Stomach (tissue), 19 donors: ENCODE measurements at places on chromosomes 5 and 9. TPM values are rescaled to one million over a fixed set of nuclear protein-coding genes. Genes with fewer than 3 reads are reported as not detected.

The ABCA2 gene
- 63.0 TPM for total RNA-seq

The IFNE gene
- total RNA-seq = not detected

The CYSRT1 gene
- 0.92 TPM for total RNA-seq

The FPGS gene
- 73.8 TPM for total RNA-seq

The CTNND2 gene
- not detected for total RNA-seq

The ESM1 gene
- total RNA-seq = 0.55 TPM

The CNTFR gene
- not detected for total RNA-seq

The C6 gene
- total RNA-seq = 0.45 TPM

The CDKN2B gene
- total RNA-seq = 4.3 TPM

The SPINK7 gene
- not detected for total RNA-seq

The SLCO6A1 gene
- not detected for total RNA-seq

DNA sequence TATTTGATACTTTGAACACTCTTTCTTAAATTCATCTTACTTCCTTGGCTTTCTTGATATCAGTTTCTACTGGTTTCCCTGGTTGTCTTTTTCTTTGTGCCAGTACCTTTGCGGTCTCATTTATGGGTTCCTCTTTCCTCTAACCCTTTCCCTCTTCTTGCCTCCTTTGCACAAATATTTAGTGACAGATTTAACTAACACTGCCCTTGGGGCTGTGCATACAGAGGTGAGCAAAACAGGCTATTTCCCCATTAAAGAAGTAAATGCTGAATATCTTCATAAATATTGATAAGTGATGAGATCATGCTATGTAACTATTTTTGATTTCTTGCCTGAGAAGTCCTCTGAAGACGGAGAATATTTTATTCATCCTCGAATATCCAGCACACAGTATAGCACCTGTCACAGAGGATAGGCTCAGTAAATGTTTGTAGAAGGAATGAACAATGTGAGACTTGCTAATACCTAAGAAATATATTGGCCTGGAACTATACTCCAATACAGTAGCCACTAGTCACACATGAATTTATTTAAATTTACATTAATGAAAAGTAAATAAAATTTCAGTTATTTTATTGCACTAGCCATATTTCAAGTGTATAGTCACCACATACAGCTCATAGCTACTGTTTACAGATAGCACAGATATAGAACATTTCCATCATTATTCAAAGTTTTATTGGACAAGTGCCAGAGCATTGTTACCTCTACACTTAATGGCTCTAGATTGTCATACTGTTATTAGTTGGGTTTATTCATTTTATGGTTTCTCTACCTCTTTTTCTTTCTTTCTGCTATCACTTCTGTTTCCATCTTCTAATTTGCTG lies 90.4 kb downstream of the RIC1 start:
- DNase-seq = no peak

- DNase-seq = no peak
Measured at GRCh38 chr9:91750343-91750742, 199.7 kb downstream of the ROR2 start.

- DNase-seq = no peak
Measured at GRCh38 chr9:107833295-107833694, 343.7 kb upstream of the KLF4 start.

DNA sequence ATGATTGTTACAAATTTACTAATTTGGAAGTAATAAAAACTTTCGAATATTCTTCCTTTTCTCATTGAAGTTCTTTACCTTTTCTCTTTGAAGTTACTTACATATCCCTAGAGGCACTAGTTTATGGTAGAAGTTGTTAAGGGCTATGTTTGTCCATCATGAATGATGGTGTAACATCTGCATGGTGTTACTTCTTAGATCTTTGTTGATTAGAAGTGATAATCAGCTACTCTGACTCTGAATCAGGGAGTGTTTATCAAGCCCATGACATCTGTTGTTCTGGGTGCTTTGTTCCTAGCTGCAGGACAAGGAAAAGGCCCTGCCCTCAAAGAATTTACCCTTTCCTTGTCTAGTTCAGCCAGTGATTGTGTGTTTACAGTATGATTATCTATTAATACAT lies 32.9 kb downstream of the MAP3K1 start:
- no peak for DNase-seq

DNA sequence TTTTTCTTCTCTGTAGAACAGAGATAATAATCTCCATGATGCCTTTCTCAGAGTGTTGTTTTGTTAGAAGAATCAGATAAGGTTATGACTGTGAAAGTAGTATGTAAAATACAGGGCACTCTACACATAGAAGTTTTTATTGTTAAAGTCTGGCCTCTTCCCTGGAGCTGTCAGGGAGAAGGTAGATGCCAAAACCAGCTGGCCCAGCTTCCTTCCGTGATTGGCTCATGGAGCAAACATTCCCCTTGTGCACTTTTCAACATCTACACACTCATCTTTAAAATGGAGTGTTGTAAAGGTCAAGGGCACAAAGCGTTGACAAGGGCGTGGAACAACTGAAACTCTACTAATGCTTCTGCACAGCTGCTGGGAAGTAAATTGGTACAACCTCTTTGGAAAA lies 7.4 kb upstream of the RNF183 start:
- no peak for DNase-seq

DNA sequence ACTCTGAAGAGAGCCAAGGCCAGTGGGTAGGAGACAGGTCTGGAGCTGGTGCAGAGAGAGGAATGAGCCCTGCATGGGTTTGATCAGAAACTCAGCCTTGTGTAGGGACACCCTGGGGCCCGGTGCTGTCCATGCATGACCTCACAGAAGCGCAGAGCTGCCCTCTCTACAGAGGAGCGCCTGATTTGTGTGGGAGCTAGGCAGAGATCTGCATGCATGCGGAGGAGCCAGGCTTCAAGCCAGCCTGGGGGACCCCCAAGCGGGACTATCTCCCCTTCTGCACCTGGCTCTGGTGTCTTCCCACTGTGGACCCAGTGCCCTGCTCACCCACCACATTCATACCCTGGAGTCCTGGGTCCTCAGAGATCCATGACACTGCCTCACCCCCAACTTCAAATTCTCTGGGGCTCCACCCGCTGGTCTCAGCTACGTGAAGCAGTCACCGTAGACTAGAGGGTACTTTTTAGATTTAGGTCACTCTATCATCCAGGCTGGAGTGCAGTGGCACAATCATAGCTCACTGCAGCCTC lies 2.6 kb upstream of the LCN2 start:
- no peak for DNase-seq

- no peak for DNase-seq
Measured at GRCh38 chr9:122227575-122227900, 1.2 kb downstream of the LHX6 start.

GRCh38 chr5:154312576-154312975 lies 122.0 kb downstream of the GALNT10 start:
- DNase-seq = no peak

- DNase-seq = no peak
Measured at GRCh38 chr9:136558373-136558772, 12.5 kb upstream of the NOTCH1 start.

GRCh38 chr5:74839229-74839628 lies 27.0 kb downstream of the FAM169A start:
- no peak for DNase-seq

DNA sequence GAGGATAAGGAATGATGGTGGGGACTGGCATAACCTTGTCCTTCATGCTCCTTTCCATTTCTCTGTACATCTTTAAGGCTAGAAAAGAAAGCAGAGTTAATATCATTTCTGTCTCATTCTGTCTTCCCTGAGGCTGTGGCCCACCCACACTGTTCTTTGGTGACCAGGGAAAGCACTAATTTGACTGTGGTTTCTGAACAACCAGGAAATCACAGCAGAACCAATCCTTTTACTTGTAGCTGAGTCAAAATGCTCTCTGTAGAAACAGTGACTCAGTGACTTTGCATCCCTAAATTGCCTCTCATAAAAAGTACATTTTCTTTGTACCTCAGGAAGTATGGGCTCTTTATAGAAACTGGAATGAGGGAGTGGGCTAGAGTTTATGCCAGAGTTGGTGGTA lies 28.1 kb downstream of the IL33 start:
- no peak for DNase-seq

DNA sequence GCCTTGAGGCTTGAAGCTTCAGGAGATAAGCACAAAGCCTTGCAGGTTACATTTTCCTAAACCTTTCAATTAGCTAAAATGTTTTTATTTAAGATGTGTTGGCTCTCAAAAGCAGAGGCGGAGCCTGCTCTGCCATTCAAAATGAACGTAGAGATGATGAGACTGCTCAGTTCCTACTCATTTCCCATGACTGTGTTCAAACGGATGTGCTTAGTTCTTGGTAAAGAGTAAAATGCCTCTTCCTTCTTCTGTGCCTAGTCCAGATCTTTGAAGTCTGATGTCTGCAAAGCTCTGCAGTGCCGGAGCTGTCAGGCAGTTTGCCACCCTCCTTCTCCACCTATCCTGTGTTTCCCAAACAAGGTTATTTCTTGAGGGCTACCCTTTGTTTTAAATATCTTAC lies 46.3 kb upstream of the ADAMTSL1 start:
- DNase-seq = no peak

DNA sequence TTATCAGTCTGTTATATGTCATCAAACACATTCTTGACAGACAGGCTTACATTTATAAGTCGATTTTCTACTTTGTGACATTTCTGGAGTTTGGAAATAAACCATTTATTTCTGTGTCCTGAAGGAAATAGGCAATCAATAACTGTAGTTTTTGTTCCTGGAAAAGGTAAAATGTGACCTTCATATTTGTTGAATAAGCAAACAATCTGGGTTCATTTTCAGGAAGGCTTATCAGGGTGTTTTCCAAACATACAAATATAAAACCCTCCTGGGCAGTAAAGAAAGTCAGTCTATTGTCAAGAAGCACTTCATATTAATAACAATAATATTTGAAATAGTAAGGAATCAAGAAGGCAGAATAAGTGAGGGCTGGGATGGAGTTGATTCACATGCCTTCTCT lies 195.0 kb downstream of the SNCAIP start:
- DNase-seq = no peak

DNA sequence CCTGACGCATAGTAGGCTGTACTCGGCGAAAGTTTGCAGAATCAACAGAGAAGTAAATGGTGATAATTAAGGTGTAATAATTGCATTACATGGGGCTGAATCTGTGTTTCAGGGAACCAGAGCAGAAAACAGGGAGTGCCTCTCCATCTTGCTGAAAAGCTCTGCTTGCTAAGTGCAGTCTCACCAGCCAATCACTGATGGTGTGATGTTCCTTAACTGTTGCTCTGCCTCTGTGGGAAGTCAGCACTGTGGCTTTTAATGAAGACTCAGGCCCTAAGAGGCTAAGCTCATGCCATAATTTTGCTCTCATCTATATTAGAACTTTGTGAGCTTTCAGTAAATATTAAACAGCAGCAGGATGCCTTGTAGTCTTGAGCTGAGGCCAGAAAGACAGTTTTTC lies 4.5 kb downstream of the PHF24 start:
- DNase-seq = no peak

GRCh38 chr5:125162714-125163113 lies 416.3 kb upstream of the ZNF608 start:
- DNase-seq = no peak

DNA sequence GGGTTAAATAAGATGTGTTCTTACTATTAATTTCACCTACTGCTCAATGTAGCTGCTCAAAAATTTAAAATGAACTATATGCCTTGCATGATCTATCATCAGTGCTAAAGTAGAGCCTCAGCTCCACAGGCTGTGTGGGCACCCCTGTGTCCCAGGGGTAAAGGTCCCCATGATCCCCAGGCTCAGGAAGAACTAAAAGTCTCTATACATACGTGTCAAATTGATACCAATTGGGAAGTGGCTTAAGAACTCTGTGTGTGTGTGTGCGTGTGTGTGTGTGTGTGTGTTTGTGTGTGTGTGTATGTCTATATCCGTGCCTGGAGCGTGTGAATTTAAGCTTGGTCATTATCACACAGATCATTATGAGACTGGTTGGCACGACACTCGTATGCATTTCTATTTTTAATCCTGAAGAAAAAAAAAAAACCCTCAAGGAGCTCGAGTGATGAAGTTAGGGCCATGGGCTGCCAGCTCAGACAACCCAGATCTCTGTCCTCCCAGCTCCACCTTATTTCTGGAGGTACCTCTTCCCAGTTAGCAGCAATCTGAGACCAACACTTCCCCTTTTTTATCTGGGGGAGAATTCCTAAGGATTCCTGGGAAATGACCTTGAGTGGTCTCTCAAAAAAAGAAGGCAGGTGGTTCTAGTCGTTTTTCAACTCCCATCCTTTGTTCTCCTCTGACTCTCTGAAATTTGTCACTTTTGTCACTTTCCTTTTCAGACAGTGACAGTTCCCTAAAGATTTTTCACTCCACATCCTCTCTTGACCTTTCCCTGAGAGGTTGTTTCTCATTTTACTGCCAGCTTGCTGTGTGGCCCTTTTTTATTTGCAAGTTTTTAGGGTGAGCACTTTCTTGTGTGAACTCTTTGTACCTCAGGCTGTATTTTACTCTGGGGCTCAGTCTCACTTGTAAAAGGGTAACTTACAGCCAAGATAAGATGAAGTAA lies 45.7 kb upstream of the CTXN3 start:
- DNase-seq = no peak

GRCh38 chr5:9739135-9739534 lies 109.0 kb upstream of the TAS2R1 start:
- no peak for DNase-seq

DNA sequence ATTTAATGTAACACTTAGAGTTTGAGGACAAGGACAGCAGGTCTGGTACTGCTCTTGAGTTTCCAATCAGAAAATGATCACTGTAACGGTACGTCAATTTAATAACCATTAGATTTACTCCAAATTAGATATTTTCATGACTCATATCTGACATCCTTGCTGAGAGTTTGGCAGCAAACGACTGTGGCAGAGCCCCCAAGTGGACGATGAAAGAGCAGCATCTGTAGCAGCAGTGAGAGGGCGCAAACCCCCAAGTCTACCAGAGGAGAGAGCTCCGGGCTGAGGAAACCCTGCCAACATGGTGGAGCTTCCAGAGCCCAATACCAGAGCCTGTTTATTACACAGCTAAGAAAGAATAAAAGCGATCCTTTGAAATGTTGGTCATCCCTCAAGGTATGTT lies 73.2 kb upstream of the EPB41L4A start:
- DNase-seq = peak; percentile 50

GRCh38 chr9:121902461-121903135 lies 190.5 kb downstream of the TTLL11 start:
- DNase-seq = no peak

GRCh38 chr5:53424686-53425615 lies 55.5 kb upstream of the FST start:
- no peak for DNase-seq

GRCh38 chr9:79877943-79878602 lies 306.3 kb downstream of the TLE4 start:
- no peak for DNase-seq

- no peak for DNase-seq
Measured at GRCh38 chr9:91187311-91187964, 174.3 kb downstream of the AUH start.

GRCh38 chr9:112301420-112301819 lies 32.0 kb downstream of the PTBP3 start:
- DNase-seq = no peak

GRCh38 chr5:151053796-151054462 lies 26.9 kb downstream of the TNIP1 start:
- DNase-seq = no peak

GRCh38 chr9:34996181-34996904 lies 6.8 kb downstream of the DNAJB5 start:
- no peak for DNase-seq
